EH (cell line): ENCODE measurements at places on chromosomes 5 and 9.

- no peak for DNase-seq
These were observed 7.5 kb upstream of the PAIP1 start for GRCh38 chr5:43564289-43564850.

GRCh38 chr9:134338394-134339182, 12.3 kb downstream of the RXRA start:
- no peak for DNase-seq

- DNase-seq = peak; percentile 95
These were observed 85.0 kb upstream of the MELK start for GRCh38 chr9:36487482-36488388.

- no peak for DNase-seq
These were observed 2.4 kb upstream of the CHD1 start for GRCh38 chr5:98930972-98931762.

DNA sequence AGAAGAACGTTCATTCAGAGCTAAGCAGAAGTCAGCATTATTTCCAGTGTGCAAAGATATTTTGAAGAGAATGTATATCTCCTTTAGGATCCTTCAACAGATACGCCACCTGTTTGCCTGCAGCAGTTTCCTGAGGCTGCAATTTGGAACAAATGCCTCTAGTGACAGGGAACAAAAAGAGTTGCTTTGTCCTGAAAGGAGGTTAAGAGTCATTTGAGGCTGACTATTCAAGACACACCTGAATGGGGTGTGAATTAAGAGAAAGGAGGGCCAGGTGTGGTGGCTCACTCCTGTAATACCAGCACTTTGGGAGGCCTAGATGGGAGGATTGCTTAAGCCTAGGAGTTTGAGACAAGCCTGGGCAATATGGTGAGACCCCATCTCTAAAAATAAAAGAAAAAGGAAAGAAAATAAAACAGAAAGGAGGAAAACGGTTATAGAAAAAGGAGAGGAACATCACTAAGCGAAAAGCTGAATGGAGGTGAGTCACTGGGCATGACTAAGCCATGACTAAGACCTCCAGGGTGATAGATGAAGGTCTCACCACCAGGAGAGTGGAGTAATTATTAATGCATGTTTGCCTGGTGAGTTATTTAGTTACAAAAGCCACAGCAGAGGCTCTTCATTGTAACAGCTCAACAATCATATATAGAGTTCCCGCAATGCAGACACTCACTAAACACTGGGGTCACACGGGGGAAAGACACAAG, 255.2 kb upstream of the TNC start:
- DNase-seq = peak; percentile 97

- DNase-seq = no peak
These were observed 1652.3 kb upstream of the WWC1 start for GRCh38 chr5:166639151-166639550.

DNA sequence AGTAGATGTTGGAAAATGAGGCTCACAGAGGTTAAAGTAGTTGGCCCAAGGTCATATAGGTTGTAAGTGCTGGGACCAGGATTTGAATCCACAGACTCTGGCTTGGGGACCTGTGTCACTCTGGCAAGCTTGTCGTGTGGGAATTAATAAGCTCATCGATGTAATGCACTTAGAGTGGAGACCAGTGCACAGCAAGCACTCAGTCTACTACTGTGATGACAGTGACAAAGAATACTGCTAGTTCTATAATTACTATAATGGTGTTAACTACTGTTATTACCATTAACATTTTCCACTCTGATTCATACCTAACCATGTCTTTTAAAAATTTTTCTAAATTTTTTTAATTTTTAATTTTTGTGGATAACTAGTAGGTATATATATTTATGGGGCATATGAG, 12.8 kb downstream of the PAM start:
- DNase-seq = no peak

DNA sequence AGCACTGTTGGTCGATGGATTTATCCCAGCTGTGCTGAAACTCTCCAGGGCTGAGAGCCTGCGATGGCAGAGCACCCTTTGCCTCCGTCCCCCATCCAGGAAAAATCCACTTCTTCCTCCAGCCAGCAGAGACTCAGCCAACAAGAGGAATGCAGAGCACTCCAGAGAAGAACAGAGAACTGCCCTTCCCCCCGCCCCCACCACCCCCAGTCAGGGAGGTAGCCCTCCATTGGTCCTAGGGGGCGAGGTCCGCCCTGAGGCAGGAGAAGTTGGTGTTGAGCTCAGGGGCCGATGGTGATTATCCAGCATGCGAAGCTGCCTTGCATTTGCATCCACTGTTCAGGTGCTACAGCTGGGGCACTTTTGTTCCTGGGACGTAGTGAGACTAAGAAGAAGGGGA, 9.0 kb downstream of the TLX3 start:
- no peak for DNase-seq

GRCh38 chr5:39055027-39055767, 19.0 kb downstream of the RICTOR start:
- no peak for DNase-seq

DNA sequence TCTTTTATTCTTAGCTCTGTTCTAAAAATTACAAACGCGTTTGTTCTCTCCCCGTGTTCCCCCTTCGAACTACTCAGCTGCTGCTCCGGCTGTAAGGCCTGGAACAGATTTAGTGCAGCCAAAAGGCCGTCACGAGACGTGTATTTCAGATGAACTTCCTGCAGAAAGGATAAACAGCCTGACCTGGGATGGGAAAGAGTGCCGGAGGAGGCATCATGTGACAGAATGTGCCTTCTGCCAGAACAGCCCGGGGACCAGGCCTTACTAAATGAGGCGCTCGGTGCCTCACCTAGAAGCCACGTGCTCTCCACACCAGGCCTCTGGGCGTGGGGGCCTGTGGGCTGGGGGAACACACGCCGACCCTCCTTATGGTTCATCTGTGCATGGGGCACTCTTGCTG, 94.7 kb downstream of the PPARGC1B start:
- DNase-seq = no peak

DNA sequence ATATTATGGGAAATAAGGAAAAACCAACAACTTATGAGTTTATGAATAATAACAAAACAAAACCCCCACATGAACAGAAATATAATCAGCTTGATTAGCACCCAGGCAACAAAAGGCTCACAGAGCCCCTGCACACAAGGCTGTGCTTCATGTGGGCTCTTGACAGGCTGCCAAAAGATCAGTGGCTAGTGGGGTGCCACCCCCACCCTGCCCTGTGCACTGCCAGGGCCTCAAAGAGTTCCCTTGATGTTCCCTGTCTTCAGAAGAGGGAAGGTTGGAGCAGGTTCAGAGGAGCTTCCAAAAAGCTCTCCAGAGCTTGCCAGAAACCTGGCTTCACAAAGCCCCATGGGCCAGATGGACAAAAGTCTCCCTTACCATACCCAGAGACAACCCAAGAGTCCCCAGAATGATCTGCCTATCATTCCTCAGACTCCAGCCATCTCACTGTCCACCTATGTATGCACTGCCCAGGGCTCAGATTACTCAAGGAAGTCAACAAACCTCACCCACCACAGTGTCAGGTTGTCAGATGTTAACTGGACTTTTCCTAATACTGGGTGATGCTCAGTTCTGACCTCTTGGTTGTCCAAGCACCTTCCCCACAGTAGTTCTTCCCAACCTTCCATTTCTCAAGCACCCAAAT, 87.5 kb downstream of the SIL1 start:
- no peak for DNase-seq
